ENCODE measurements at places on chromosomes 4 and X.

GRCh38 chr4:41611124-41611838, 73.3 kb downstream of the LIMCH1 start:
- no peak for DNase-seq

- DNase-seq = no peak
Measured at GRCh38 chrX:120282697-120283096, 28.6 kb downstream of the TMEM255A start.

DNA sequence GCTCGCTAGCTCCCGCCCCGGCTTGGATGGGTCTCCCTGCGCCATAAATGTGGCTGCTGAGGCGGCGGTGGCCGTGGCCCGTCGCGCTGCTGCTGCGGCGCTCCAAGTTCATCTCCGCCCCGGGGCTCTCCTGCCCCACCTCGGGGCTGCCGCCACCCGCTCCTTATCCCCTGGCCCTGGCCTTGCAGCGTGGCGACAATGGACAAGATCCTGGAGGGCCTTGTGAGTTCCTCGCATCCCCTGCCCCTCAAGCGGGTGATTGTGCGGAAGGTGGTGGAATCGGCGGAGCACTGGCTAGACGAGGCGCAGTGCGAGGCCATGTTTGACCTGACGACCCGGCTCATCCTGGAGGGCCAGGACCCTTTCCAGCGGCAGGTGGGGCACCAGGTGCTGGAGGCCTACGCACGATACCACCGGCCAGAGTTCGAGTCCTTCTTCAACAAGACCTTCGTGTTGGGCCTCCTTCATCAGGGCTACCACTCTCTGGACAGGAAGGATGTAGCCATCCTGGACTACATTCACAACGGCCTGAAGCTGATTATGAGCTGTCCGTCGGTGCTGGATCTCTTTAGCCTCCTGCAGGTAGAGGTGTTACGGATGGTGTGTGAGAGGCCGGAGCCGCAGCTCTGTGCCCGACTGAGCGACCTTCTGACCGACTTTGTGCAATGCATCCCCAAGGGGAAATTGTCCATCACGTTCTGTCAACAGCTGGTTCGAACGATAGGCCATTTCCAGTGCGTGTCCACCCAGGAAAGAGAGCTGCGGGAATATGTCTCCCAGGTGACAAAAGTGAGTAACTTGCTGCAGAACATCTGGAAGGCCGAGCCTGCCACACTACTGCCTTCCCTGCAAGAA, 763 bp downstream of the USP38 start:
- DNase-seq = no peak

DNA sequence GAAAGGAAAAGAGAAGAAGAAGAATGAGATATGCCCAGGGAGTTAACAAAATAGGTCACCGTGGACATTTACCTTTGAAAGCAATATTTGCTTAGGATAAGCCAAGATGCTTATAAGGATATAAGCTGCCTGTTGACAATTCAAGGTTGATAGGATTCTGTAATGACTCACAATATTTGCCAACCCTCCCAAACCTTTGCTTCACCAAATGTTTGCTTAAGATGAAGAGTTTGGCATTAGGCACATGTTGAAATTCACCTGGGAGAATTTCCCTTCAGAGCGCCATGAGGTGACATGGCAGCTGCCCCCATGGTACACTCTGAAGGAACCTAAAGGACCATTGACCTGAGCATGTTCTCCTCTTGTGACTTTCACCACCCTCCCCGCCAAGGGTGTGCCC, 4.6 kb downstream of the PALLD start:
- no peak for DNase-seq

DNA sequence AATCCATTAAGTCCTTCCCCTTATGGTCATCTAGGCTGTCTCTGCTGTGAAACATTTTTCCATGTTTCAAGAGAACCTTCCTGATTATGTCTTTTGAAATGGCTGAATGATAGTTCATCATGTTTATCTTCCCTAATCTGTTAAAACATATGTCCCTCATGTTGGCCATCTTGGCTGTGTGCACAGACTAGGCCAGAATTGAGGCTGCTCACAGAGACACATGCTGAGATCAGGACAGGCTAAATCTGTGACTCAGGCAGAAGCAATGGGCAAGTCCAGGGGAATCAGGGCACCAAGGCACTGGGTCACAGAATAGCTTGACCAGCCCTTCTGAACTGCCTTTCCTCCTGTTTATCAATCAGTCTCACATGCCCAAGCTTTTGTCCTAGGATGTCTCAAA, 78.3 kb downstream of the FHDC1 start:
- no peak for DNase-seq

DNA sequence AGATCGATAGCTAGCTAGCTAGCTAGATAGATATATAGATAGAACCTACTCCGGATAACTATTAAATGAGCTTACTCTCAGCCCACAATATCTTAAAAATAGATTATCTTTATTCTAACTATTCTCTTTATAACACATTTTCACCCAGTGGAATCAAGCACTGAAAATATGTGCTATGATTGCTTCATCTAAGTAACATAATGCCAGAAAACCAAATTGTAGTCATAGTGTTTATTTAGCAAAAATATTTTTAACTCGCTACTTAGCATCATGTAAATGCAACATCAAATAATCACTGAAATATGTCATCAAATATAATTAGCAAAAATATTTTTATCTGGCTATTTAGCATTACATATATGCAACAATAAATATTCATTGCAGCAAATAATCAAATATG, 1.5 kb downstream of the TMEM156 start:
- no peak for DNase-seq

DNA sequence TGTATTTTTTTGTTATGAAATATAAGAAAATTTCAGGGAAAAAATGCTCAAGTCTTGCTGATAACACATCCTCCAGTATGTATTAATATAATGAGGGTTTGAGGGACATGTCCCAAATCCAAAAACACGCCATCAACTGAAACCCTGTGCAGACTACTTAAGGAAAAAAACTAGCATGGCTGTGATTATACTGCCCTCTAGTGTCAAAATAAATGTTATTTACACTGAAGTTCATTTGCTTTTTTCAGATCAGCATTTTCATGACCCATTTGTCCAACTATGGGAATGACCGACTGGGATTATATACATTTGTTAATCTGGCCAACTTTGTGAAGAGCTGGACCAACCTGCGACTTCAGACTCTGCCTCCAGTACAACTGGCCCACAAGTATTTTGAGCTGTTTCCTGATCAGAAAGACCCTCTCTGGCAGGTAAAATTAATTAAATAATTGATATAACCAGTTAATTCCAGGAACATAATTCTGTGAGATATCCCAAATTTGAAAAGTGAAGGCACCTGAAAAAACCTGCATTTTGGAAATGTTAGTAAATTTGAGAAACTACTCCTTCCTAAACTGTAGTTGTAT, 128.5 kb downstream of the PRSS12 start:
- no peak for DNase-seq

- no peak for DNase-seq
Measured at GRCh38 chrX:49247916-49248811, 12.9 kb downstream of the CCDC22 start.

- DNase-seq = no peak
Measured at GRCh38 chrX:42189576-42189975, 266.2 kb upstream of the CASK start.

GRCh38 chrX:69303231-69303630, 138.0 kb upstream of the PJA1 start:
- no peak for DNase-seq

DNA sequence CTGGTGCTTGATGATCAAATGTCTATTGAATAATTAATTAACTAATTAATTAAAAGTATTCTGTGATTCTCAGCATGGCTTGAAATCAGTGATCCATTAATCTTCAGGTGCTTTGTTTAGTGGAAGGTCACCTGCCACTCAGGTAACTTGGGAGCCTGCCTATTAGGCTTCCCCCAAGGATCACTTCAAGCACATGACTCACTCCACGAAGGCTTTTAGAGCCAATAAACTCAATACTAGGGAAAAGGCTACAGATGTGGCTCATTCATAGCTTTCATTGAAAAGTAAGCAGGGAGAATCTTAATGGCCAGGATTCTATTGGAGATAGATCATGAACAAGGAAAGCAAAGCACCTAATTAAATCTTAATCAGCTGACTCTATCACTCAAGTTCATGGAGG, 21.3 kb downstream of the AREG start:
- DNase-seq = no peak

DNA sequence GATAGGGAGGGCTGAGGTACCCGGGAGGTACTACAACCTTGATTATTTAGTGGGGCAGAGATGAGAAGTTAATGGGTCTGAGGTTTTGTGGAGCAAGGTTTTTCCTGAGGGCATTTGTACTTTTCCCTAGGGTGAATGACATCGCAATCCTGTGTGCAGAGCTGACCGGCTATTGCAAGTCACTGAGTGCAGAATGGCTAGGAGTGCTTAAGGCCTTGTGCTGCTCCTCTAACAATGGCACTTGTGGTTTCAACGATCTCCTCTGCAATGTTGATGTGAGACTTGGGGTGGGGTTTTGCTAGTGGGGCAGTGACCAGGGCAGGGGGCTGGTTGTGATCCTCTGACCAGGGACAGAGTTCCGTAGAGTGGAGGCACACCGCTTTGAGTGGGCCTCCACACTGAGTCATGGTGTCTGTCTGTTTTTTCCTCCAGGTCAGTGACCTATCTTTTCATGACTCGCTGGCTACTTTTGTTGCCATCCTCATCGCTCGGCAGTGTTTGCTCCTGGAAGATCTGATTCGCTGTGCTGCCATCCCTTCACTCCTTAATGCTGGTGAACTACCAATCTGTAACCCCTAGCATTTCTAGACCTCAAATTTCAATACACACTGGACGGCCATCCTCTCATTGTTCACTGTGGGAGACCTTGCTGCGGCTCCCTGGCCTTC, 9.9 kb downstream of the MED12 start:
- DNase-seq = no peak

- DNase-seq = no peak
Measured at GRCh38 chr4:129350834-129351721, 255.1 kb downstream of the C4orf33 start.

DNA sequence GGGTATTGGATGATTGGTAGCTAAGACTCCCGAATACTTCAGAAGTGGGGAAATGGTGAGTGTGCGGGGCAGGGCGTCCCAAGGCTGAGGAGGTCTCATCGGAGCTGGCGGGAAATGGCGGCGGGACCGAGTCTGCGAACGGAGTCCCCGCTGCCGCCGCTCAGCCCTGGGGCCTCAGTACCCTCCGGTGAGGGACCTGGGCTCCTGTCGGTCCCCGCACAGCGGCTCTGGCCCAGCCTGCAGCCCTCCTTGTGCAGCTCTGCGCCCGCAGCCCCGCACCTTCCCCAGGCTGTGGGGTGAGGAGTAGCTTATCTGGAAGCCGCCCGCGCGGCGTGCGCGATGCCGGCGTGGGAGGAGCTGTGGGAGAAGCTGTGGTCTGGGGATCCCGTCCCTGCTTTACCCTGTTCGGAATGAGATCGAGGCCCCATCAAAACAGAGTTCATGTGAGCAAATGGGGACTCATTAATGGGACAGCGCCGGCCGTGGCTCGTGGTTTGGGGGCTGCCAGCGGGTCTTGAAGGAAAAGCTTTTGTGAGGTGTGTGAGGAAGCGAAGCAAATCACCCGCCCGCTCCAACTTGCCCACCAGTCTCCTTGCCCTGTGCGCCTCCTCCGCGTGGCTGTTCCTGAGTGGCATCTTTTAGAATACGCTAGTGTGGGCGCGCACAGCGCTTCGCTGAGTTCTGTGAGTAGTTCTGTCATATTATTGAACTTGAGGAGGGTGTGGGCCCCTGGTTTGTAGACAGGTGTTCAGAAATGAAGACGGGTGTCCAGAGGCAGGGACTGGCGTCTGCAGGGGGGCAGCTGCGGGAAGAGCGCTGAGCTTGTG, 531 bp downstream of the ZNF141 start:
- no peak for DNase-seq

DNA sequence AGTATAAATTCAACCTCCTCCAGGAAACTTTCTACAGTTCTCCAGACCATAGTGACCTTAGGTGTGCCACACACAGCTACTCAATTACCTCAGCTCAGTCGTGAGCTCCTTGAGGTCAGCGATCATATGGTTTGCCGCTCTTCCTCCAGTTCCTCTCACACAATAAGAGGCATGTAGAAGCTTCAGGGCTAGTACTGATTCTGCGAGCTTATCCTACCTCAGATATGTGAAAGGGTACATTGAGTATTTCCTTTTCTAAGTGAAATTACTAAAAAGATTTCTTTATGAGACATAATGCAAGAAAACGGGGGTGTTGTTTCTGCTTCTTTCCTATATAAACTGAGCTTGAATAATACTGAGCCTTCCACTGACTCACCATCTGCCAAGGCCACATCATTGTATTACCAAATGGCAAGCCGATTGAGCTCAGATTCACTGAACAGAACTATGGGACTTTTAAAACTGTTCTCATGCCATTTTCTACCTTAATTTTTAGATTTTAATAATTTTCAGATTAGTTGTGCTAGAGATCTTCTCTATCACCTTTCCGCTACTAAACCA, 183.1 kb downstream of the HS6ST2 start:
- no peak for DNase-seq

- DNase-seq = no peak
Measured at GRCh38 chrX:54530357-54530900, 410 bp downstream of the GNL3L start.

DNA sequence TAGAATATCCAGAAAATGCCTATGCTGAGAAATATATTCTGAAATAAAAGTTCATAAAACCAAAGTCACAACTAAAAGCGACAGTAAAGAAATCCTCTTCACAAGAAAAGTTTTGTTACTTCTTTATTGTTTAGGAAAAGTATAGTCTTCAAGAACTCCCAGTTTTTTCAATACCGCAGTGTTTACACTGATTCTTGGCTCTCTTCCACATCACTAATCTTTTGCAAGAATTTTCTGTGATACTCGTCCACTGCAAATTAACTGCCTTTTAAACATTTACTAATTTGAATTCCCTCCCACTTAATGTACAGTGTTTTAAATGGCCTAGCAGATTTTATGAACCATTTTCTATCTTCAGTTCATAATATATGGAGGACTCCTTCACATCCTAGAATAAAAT, 65.1 kb downstream of the HPGDS start:
- no peak for DNase-seq

DNA sequence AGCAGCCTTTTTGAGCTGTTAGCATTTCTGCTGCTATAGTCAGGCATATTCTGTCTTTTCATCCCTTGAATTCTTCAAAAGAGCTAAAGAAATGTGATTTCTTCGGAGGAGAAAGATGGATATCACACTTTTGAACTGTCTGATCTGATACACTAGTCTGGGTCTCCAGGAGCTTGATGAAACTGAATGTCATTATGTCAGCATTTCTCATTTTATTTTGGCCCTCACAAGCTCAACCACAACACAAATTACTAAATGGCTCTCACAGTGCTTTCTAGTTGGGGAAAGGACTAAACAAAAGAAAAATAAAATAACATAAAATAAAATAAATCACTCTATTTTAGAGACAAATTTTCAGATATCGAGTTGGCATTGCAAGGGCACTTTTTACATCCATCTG, 655.3 kb upstream of the SPANXN1 start:
- DNase-seq = no peak
